Activated gamma-delta T cell (primary cell): ENCODE measurements at places on chromosomes 11 and 22.
A peak's percentile ranks its signal among the peaks of the same experiment; 100 is the strongest.

DNA sequence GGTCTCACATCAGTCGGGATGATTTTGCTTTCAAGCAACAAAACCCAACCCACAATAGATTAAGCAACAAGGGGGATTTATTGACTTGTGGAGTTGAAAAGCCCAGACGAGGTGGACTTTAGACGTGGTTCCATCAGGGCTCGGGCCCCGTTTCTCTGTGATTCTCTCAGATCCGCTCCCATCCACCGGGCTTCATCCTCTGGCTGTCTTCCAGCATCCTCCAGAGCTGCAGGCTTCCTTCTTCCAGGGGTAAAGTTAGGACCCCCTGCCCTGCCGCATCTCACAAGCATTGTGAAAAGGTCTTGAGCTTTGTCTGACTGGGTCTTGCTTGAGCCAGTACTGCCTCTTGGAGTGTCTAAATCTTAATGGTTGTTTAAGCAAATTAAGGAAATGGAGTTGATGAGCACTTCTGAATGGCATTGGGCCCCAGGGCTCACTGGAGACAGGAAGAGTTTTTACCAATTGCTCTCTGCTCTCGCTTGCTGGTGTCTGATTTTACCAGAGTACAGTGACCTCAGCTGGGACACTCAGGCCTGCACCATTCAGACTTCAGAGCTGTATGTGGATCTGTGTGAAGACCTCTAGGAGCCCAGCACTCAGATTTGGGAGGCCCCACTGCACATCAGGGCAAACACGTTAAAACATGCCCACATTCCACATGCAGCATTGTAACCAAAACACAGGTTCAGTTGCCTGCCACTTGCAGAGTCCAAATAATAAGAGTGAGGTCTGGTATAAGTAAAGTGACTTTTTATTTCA is 13.5 kb upstream of the FTH1 start:
- DNase-seq: no peak

- DNase-seq: no peak
These were observed 17.7 kb downstream of the C11orf87 start for GRCh38 chr11:109439684-109440083.

GRCh38 chr11:19992998-19993397 is 167.3 kb downstream of the DBX1 start:
- no peak for DNase-seq

DNA sequence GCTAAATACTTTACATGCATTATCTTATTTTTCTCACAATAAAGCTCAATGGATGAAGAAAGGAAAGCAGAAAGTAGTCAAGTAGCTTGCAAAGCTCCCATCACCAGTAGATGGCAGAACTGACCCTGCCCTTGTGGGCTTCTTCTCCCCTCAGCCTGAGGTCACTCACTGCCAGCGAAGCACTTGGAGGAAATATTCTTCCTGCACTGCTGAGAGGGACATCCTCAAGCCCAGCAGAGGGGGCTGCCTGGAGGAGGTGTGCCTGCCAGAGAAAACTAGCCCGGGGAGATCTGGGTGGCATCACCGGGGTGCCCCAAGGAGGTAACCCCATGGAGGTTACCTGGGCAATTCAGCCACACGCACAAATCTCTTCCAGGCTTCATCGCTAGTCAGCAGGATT is 6.6 kb downstream of the APOL4 start:
- DNase-seq: no peak

GRCh38 chr11:119378851-119379465 is 2.5 kb downstream of the USP2 start:
- no peak for DNase-seq

GRCh38 chr11:405954-406795 is 8.6 kb downstream of the SIGIRR start:
- no peak for DNase-seq

GRCh38 chr11:67056267-67057204 is at the start of gene RHOD:
TSS of gene RHOD (plus strand) at chr11:67056847. CDS start at chr11:67056903, 56 bp downstream.
- DNase-seq: no peak

DNA sequence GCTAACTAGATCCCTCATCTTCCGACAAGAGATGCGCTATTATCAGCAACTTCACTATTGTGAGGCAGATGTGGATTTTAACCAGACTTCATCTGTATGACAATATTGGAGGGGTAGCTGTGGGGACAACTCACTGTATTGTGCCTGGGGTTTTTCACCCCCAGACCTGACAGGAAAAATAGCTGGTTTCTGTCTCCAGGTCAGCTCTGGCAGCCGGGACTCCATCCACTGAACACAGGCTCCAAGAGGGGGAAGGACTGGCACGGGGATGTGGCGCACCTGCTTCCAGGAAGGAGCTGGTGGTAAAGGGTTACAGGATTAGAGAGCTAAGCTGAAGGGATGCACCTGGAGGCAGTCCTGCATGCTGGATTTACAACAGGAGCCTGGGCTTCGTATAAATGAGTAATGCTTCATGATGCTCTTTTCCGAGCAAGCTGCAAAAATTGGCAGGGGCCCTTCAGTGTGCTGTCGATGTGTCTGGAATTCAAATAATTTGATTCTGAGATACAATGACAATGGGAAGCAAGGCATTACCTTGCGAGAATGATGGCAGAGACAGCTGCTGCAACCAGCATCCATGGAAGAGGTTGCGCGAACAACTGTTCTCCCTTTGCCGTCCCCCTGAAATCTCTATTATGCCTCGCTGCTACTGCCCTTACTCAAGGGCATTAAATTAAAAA is 49.5 kb downstream of the LMO2 start:
- no peak for DNase-seq

- no peak for DNase-seq
These were observed 4.0 kb downstream of the OOSP4A start for GRCh38 chr11:59967677-59968394.

DNA sequence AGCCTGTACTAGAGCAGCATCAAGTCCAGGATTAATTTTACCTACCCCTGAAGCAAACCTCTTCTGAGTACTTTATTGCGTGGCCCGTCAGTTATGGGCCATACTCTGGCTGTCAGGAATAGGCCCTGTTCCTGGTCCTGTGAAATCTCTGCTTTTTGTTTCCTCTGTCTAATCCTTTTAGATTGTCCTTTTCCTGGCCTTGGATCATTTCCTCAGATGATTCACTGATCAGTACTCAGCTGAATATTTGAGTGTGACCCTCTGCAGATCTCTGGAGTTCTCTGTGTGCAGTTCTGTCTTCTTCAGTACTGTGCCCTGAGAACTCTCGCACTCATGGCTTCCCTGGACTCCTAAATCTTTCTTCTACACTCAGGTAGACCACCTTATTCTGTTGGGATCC is 123.5 kb downstream of the UVRAG start:
- DNase-seq: no peak

DNA sequence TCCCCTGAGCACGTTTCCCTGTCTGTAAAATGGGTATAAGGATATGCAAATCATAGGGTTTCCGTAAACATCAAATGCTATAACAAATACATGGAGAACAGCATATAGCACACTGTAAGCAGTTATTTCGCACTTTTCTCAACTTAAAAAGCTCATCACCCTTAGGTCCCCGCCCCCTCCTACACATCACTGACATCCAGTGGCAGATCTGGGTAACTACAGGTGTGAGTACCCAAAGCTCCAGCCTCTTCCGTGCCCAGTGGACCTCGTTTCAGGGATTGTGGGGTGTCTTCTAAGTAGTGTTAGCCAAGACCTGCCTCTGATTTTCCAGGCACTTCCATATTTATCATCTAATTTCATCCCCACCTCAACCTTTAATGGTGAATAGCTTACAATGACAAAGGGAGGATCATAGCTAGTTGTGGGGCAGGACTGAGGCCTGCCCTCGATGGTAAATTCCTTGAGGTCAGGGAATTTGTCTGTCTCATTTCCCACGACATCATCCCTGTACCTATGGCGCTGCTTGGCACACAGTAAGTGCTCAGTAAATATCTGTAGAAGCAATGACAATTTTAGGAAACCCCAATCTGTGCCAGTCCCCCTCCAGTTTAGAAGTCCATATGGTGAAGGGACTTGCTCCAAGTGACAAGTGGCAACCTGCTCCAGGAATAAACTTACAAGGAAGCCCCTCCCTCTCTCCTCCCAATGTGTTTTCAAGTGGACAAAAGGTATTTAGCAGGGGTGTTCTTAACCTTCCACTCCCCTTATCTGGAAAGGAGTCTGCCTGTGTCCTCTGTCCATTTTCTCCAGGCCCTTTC is 340.5 kb downstream of the TENM4 start:
- no peak for DNase-seq

DNA sequence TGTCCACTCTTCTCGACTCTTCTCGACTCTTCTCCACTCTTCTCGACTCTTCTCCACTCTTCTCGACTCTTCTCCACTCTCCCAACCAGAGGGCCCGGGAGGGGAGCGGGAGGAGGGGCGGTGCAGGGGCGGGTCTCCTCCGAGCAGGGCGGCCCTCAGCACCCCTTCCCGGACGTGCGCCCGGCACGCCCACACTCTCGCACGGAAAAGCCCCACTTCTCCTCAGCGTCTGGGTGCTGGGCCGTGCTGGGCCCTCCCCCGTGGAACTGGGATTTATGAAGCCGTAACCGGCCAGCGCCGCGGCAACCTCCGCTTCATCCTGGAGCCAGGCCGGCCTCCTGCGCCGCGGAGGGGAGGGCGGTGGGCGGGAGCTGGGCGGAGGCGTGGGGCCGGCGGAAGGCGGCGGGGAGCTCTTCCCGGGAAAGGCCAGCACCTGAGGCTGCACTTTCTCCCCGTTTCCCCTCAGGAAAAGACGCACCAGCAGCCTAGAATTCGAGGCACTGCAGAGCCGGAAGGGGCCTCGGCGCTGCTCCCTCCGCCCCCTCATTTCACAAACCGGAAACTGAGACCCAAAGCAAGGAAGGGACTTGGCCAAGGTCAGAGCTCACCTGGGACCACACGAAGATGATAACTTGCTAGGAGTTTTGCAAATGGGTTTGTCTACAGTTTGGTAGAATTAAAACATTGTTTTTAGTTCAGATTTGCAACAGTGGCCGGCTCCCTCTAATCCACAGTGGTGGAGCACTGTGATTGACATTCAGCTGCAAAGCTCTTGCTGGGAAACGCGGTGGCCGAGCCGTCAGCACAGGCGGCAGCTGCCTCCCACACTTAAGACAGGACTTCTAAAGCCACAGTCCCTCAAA is 31.6 kb upstream of the JAM3 start:
- DNase-seq: peak; percentile 40
